GM12865 (cell line): ENCODE measurements at places on chromosomes 16 and 17.

- no peak for DNase-seq
These were observed 279.8 kb downstream of the UTP18 start for GRCh38 chr17:51540151-51540550.

GRCh38 chr16:31127182-31127581 lies 8.3 kb downstream of the PRSS8 start:
- DNase-seq = no peak

GRCh38 chr16:55443434-55444346 lies 35.3 kb upstream of the MMP2 start:
- peak; percentile 9 for DNase-seq

GRCh38 chr16:51035110-51035498 lies 116.0 kb downstream of the SALL1 start:
- peak; percentile 5 for DNase-seq

DNA sequence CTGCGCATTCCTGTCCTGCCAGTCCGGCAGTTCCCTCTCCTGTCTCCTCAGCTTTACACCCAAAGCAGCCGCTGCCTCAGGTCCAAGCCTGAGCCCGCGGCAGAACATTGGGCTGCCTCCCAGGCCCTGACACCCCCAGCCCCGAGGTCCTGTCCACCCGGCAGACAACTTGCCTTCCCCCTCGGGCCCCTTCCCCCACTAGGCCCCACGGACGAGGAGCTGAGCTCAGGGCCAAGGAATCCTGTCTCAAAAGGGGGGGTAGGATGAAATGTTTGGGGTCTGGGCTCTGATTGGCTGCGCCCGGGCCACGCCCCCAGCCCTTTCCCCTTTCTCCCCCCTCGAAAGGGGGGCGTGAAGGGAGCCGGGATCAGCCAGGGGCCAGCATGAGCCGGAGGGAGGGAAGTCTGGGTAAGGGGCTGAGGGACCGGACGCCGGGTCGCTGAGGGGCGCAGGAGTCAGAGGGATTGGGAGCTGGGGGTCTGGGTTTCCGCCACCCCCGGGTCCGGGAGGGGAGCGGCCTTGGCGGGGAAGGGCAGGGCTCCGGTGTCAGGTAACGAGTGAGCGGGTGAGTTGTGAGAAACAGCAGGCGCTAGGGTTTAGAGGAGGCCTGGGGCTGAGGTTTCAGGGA lies at the start of gene CTF1:
Gene CTF1 (plus strand): TSS at position 354 of the 628 bp plus-strand sequence. CDS start 30 bp downstream, at position 384.
- no peak for DNase-seq

DNA sequence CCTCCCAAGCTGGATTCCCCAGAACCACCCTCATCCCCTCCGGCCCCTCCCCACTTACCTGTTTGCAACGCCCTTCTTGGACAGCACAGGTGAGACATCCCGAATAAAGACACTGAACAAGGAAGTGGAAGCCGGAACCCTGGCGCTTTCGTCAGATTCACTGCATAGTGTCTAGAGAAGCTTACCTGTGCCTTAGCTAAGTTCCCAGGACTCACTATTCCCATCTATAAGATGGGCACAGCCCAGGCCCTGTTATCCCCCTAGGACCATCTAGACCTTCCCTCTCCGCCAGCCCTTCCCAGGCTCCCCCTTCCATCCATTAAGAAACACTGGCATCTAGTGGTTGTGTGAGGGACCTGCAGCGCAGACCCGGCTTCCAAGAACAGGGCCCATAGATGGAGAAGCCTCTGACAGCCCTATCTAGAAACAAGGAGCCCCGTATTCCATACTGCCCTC lies 26.9 kb upstream of the RPL38 start:
- peak; percentile 58 for DNase-seq

GRCh38 chr17:73196500-73196899 lies 3.6 kb downstream of the COG1 start:
- DNase-seq = peak; percentile 15

DNA sequence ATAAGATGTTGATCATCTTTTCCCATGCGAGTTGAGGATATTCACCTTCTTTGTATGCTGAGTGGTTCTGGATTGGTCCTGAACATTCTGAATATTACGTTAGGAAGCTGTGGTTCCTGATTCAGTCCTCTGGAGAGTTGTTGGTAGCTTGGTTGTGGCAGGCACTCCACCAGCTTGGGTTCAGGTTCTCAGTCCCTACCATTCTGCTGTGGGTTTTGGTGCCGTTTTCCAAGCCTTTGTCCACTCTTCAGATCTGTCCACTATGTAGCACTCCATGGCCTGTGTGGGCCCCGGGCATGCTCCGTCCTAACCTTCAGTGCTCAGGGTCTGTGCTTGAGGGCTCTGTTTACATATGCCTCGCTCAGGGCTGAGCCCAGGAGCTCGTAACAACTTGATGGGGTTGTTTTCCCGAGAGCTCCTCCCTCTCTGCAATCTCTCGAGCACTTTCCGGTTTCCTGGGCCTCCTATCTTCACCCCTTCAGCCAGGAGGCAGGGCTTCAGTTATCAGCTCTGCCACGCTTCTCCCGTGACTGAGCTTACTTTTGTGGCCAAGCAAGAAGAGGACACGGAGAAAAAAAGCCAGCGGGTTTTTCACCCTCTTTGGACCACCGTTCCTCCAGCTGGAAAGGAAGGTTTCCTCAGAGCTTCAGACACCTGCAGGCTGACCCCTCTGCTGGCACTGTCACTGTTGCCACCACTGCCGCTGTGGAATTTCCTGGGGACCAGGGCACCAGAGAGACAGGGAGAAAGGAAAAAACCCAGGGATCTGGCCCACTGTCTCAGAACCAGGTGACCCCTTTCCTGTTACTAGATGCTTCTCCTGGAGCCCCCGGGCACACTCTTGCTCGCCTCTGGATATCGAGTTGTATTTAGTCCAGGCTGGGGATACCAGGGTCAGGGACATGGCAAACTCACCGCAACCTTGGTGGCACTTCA lies 19.6 kb downstream of the KIAA0513 start:
- no peak for DNase-seq

GRCh38 chr16:2919511-2920255 lies 8.0 kb downstream of the FLYWCH1 start:
- DNase-seq = peak; percentile 74

DNA sequence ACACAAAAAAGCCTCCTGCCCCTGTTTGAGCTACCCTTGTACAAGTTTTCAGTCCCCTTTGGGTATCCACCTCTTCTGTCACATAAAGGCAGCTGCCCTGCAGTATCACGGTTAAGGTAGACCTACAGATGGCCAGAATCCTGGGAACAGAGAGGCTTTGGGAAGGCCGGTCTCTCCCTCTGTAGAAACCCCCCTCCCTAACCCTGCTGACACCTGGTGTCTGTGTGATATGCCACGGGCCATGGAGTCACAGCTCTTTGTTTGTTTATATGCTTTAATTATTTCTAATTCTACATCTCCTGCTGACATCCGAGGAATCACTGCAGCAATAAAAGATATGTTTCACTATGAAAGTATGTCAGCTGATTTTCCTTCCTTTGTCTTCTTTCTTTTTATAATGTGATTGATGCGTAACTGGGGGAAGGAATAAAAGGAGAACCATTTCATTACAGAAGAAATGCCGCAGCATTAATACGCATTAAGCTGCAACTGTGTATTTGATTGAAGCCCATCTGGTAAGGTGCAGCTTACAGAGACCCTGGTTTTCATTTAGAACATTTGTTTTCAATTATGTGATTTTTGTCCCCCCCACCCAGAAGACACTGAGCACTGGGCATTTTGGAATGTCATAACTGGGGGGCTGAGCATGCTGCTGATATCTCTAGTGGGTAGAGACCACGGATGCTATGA lies 142.1 kb downstream of the SLC39A11 start:
- no peak for DNase-seq

GRCh38 chr16:80347900-80348299 lies 192.9 kb upstream of the DYNLRB2 start:
- DNase-seq = no peak

- no peak for DNase-seq
These were observed 13.1 kb downstream of the CASKIN2 start for GRCh38 chr17:75502072-75502720.

DNA sequence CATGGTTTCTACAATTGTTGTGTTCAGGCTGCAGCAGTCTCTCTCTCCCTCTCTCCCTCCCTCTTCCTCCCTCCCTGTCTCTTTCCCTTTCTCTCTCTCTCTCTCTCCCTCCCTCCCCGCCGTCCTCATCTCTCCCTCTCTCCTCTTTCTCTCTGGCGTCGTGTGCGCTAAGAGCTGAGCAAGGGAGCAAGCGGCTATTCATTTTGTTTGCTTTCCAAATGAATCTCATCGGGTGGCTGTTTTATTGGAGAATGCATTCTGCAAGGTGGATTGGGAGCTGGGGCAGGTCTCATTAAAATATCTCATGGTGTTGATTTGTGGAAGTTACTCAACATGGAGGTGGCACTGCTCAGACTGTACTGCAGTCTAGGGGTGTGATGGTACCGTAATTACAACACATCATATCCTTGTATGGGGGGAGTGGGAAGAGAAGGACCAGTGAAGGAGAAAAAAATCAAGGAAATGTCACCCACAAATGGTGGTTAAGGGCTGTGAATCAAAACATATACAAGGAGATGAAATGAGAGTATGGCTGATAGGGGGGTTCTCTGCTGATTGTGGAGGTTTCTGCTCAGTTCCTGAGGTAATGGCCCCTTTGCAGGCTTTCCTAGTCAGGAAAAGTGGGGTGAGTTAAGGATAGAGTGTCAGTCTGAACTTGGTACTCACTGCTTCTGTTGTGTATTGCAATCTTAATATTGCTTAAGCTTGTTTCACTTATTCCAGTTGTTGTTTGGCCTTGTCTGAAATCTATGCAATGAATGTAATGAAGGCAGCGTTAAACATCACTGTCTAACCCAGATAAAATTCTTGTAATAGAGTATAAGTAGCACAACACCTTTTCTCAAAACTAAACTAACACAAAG lies 2.7 kb downstream of the MSL1 start:
- DNase-seq = no peak

DNA sequence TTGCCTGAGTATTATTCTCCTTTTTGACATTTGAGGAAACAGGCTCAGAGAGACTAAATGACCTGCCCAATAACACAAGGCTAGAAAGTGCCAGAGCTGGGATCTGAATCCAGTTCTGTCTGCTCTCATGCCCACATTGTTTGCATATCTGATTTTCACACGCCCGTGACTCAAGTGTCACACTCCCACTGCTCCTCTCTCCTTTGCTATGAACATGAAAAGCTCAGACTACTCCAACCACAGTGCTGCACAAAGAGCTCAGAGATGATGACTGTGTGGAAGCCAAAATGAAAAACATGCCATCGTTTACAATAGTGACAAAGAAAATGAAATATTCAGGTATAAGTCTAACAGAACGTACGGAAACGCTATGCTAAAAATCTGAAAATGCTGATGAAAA lies 107.9 kb downstream of the SMG6 start:
- DNase-seq = peak; percentile 70

DNA sequence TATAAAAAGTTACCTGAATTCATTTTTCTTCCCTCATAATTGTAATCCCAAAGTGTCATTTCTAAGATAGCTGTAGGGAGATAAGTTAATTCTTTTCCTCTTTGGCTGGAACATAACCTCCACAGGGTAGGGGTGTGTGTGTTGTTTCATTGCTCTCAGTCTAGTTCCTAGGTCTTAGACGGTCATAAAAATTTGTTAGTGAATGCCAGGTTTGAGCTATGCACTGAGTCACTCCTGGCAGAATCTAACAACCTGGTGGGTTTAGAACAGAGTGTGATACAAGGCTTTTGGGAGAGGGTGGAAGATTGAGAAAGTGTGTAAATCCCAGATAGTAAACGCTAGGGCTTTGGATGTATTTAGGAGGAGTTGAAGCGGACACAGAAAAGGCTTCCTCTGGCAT lies 894 bp upstream of the PHKG2 start:
- no peak for DNase-seq

- DNase-seq = peak; percentile 76
These were observed 89.3 kb downstream of the IRF8 start for GRCh38 chr16:85988306-85988705.

DNA sequence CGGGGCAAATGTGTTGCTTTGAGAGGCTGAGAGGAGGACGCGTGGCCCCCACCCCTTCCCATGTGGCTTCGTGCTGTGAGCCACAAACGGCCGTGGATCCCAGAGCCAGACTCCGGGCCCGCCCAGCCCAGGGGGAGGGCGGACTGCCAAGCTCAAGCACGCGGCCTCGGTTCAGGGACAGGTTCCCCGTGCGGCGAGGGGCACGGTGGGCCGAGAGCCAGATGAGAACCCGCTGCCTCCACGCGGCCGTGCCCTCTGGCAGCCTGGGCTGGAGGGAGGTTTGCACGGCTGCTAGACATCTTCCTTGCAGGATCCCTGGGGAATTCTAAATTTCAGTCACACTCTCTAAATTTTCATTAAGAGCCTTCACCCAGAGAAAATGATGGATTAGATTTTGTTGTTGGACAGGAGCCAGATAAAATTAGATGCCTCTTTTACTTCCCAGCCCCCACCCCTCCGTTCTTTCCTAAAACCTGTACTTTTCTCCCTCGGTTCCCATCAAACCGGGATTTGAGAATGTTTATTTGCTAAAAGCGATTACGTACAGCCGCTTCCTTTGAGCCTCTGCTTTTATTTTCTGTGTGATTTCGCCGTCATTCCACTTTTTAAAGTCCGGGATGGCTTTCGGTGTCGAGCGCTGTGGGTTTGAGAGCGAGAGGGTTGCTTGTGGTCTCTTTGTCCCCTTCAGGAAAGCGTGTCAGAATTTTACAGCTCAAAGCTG lies 25.0 kb upstream of the GNG13 start:
- no peak for DNase-seq

DNA sequence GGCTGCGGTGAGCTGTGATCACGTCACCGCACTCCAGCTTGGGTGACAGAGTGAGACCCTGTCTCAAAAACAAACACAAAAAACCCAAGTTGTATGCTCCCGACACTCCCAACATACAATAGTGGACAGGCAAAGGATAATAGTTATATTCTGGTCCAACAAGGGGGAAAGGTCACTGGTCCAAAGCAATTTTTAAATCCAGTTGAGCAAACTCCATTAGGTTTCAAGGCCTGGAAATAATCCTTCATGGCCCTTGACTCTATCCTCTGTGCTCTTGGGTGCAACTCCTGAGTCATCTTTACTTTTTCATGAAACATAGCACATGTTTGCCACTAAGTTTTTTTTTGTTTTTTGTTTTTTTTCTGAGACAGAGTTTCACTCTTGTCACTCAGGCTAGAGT lies 50.3 kb upstream of the PHOSPHO1 start:
- DNase-seq = no peak
